ENCODE measurements at places on chromosomes 2 and 18. TPM values are rescaled to one million over a fixed set of nuclear protein-coding genes. Genes with fewer than 3 reads are reported as not detected.

The ALPG gene
- polyA plus RNA-seq: not detected

The GPR45 gene
- polyA plus RNA-seq: 0.09 TPM

The KCNG3 gene
- polyA plus RNA-seq: 0.75 TPM

The UGT1A8 gene
- polyA plus RNA-seq: not detected

The SLC35F5 gene
- 108 TPM for polyA plus RNA-seq

The ZAP70 gene
- 3.3 TPM for polyA plus RNA-seq

The STARD6 gene
- 0.27 TPM for polyA plus RNA-seq

The ATP6V1B1 gene
- polyA plus RNA-seq: 78.6 TPM

The SCN2A gene
- 3.2 TPM for polyA plus RNA-seq

The LRRC30 gene
- polyA plus RNA-seq: not detected

The CRYGC gene
- not detected for polyA plus RNA-seq

The GALR1 gene
- polyA plus RNA-seq: 0.09 TPM

The DYNAP gene
- not detected for polyA plus RNA-seq

The GULP1 gene
- 53.6 TPM for polyA plus RNA-seq

The SLC40A1 gene
- polyA plus RNA-seq: 112 TPM

The GALNT5 gene
- 0.41 TPM for polyA plus RNA-seq

The PARD3B gene
- 34.3 TPM for polyA plus RNA-seq

The MTHFD2 gene
- polyA plus RNA-seq: 25.4 TPM

The SERPINB11 gene
- not detected for polyA plus RNA-seq

The SP110 gene
- 22.8 TPM for polyA plus RNA-seq

The CFC1 gene
- polyA plus RNA-seq: not detected

The REL gene
- polyA plus RNA-seq: 8.5 TPM

The CXCR4 gene
- 48.1 TPM for polyA plus RNA-seq

The MGAT5 gene
- polyA plus RNA-seq: 44.3 TPM

The MAB21L4 gene
- polyA plus RNA-seq: 11.2 TPM

The GATA6 gene
- 7.8 TPM for polyA plus RNA-seq

The KLHL14 gene
- polyA plus RNA-seq: 30.4 TPM

The UGT1A9 gene
- polyA plus RNA-seq: 8.4 TPM

The EVX2 gene
- 0.01 TPM for polyA plus RNA-seq

The RNF138 gene
- 52.3 TPM for polyA plus RNA-seq

The IL18R1 gene
- 2.4 TPM for polyA plus RNA-seq

The COBLL1 gene
- polyA plus RNA-seq: 160 TPM

The NPPC gene
- polyA plus RNA-seq: 0.47 TPM

The UGT1A3 gene
- not detected for polyA plus RNA-seq

The KRTCAP3 gene
- polyA plus RNA-seq: 9.5 TPM

The TM4SF20 gene
- polyA plus RNA-seq: 0.11 TPM

The SLC9A2 gene
- polyA plus RNA-seq: 5.3 TPM

The DNAH7 gene
- 6.1 TPM for polyA plus RNA-seq

The MRPL33 gene
- polyA plus RNA-seq: 153 TPM

The ACTR2 gene
- 156 TPM for polyA plus RNA-seq
